ENCODE measurements at places on chromosomes 5 and 9.
A peak's percentile ranks its signal among the peaks of the same experiment; 100 is the strongest.

DNA sequence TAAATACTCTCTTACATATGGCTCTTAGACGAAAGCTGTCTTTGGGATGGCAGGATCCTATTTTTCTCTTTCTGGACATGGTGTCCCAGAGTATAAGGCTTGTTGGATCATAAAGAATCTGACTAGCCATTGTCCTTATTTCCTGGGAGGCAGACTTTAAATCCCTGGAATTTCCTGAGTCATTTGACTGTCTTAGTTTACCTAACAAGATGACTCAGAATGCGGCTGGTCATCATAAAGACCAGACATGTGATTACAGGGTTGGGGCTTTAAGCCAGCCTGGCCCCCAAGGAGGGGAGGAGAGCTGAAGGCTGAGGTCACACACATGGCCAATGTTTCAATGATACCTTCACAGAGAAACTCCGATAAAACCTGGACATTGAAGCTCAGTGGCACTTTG, 37.2 kb downstream of the FAM240B start:
- peak; percentile 68 for DNase-seq

GRCh38 chr5:167671176-167671575, 620.3 kb upstream of the WWC1 start:
- DNase-seq: no peak

DNA sequence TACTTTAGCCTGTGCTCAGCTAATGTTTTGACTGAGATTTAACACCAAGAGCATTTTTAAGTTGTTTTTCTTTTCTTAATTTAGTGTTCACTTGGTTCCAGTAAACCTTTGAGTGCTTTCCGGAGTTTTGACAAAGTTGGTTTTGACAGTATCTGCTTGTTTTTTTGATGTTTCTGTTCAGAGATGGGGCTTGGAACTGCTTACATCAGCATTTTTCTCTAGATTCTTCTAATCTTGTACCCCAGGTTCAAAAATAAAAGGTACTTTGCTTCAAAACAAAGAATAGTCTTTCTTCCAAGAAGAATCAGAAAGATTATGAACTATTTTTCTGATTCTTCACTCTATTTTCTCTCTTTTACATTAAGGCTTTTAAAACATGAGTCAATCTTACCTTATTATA, 132.2 kb downstream of the DPYSL3 start:
- no peak for DNase-seq

GRCh38 chr9:117008876-117009275, 321.8 kb downstream of the TRIM32 start:
- DNase-seq: no peak

- DNase-seq: no peak
These were observed 54.2 kb downstream of the FNBP1 start for GRCh38 chr9:129988607-129989361.

DNA sequence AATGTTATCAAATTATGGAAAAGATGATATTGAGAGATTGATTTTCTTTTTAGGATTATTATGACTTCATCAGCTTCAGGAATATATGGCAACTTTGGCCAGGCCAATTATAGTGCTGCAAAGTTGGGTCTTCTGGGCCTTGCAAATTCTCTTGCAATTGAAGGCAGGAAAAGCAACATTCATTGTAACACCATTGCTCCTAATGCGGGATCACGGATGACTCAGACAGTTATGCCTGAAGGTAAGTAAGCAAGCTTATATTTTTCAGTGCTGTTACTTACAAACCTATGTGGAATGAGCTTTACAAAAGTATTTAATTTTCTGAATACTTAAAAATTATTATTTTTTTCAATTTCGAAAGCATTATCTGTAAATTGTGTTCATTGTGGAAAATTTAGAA, 26.5 kb downstream of the HSD17B4 start:
- DNase-seq: no peak

DNA sequence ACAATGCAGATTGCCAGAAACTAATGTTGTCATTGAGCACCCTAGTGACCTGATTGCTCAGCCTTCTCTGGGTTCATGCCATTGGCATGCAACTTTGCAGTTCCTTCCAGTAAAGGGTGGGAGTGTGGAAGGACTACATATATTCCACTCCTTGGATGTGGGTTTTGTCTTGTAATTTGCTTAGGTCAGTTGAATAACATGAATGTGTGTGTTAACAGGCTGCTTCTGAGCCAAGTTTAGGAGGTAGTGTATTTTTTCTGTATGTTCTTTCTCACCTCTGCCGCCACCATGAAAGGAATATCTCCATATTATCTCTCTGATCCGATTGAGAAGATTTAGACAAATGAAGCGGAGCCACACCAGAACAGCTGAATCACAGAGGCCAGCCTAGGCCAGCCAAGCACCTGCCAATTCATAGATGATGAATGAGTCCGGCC, 1929.6 kb upstream of the CDH6 start:
- no peak for DNase-seq

- DNase-seq: no peak
These were observed 302.9 kb downstream of the NSG2 start for GRCh38 chr5:174348311-174348981.

Data from DMS53 (cell line).